ENCODE measurements at places on chromosomes 5 and 9.

DNA sequence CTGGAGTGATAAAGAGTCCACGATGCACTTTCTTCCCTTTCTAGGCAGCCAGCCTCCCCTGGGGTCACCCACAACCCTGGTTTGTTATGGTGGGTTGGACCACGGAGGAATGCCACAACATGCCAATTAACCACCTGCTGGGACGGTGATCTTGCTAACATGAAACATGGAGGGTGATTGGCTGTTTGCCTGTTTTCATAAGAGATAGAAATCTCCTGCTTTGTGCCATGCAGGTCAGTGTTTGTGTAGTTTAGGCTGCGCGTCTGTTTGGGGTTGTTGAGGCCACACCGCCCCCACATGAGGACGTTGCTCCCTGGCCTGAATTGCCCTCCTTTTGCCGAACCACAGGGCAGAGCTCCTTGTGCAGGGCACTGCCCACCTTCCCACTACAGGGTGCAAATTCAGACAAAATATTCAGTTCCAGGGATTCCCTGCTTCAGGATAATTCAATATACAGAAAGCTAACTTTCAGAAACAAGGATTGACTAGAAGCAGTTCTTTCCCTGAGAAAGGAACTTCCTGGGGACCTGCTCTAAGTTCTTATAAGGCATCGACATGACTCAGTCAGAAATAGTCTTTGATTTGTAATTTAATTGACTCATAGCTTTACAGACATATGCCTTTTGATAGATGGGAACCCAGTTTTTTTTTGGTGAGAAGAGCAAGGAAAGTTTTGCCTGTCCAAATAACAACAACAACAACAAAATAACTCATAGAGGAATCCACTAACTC is 427.6 kb downstream of the GADD45G start:
- DNase-seq: no peak

- no peak for DNase-seq
Observed at GRCh38 chr9:14272927-14273528, 40.9 kb downstream of the NFIB start.

- no peak for DNase-seq
Observed at GRCh38 chr5:111259636-111260035, 35.5 kb downstream of the CAMK4 start.

DNA sequence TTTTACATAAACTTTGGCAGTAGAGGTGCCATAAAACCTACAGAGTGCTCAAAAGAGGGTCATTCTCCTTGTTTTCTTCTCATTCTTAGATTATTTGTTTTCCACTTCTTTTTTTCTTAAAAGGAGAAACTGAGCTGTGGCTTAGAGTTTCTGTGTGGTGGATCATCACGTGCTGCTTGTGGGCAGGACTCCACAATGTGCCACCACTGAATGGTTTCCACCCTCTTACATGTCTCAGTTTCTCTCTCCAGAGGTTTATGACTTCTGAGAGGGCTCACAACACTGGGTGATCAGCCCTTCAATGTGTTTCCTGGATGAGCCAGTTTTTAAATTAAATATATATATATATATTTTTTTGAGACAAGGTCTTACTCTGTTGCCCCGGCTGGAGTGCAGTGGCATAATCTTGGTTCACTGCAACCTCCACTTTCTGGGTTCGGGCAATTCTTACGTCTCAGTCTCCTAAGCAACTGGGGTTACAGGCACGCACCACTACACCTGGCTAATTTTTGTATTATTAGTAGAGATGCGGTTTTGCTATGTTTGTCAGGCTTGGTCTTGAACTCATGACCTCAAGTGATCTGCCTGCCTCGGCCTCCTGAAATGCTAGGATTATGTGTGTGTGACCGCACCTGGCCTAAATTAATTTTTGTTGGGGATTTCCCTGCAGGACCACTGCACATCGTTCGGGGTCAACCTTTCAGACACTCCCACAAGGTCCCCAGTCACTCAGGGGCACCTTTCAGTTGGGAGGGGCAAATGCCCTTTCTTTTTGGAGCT is 3.1 kb upstream of the UNC13B start:
- DNase-seq: no peak

- peak; percentile 7 for DNase-seq
Observed at GRCh38 chr9:36597412-36598178, 24.9 kb downstream of the MELK start.

DNA sequence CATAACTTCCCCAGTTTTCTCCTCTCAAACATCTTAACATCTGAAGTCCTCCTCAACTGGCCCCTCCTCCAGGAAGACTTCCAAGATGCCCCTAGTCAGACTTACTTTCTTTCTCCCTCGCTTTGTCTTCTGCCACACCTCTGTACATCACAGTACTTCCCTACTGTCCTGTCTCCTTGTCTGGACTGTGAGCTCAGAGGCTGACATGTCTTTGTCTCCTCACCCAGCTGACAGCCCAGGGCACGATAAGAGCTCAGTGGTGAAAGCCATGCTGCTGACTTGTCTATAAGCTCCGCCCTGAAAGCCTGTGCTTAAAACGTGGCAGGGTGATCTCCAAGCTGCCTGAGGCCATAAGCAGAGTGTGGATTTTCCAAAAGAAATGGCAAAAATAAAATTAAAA is 33.0 kb upstream of the SLC25A51 start:
- no peak for DNase-seq

Data from inflammatory macrophage treated with lipopolysaccharide for 1 hour (primary cell).